Activated CD4-positive, alpha-beta T cell treated with anti-CD3 and anti-CD28 coated beads for 48 hours (primary cell): ENCODE measurements at places on chromosomes 1 and 21.

GRCh38 chr1:165364568-165365133, 8.1 kb upstream of the LMX1A start:
- no peak for DNase-seq

DNA sequence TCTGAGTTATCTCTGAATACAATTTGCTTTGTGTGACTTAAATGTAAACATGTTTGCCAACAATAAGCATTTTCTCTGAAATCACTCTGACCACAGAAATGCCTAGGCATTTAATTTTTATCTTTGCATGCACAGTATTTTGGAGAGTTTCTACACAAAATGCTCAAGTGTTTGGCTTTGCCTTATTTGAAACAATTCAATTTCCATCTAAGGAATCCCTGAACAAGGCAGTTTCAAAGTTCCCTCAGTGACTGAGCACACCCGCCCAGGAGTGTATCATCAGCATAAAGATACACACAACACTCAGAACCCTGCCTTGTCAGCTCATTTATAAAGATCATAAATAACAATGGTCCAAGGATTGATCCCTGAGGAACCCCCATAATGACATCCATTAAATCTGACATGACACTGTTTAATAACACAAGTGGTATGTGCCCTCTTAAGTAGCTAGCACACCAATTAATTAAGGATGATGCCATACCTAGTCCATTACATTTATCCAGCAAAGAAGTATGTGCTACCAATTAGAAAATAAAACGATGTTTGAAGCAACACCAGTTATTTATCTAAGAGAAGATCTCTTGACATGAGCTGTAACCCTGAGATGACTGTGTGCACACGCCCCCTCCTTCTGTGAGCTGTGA, 585.8 kb downstream of the ADGRL2 start:
- no peak for DNase-seq

DNA sequence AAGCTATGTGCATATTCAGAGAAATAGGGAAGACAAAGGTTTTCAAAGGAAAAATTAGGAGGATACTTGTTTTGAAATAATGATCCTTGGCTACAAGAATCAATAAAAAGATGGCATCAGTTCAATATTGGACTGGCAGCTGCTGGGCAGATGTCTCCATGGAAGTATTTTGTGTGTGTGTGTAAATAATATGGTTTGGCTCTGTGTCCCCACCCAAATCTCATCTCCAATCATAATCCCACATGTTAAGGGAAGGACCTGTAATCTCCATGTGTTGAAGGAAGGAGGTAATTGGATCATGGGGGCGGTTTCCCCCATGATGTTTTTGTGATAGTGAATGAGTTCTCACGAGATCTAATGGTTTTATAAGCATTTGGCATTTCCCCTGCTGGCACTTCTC, 40.4 kb upstream of the LRRC7 start:
- no peak for DNase-seq

GRCh38 chr1:238954865-238955264, 431.5 kb upstream of the CHRM3 start:
- no peak for DNase-seq

GRCh38 chr1:202244841-202245261, 51.3 kb downstream of the LGR6 start:
- no peak for DNase-seq

DNA sequence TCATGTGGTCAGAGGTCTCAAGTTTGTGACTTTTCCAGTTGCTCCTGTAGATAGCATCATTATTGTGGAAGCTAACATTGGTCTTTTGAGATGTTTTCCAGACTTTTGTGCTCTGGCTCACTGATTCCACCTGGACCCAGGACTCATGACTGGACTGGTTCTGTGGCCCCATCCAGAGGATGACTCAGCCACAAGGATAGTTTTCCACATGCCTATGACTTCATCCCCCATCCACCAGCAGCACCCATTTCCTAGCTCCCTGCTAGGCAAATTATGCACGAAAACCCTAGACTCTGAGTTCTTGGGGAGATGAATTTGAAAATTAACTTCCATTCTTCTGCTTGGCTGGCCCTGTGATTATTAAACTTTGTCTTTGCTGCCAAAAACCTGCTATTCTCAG, 949.3 kb downstream of the MRPL39 start:
- no peak for DNase-seq

DNA sequence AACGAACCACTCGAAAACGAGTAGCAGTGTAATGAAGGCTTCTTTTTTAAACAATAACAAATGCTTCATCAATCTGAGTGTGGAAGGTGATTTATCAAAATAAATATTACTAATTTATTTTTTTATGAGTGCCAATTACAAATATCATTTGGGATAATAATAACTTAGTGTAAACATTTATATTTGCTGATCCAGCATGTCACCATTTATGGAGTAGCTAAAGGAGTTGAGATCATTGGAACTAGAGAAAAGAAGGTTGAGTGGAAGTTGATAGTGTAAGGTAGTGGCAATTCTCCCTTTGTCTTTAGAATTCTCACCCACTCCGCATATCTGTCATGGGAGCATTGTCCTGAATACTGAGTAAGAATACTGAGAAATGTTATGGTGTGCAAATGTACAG, 67.1 kb upstream of the KIF26B start:
- DNase-seq = no peak

DNA sequence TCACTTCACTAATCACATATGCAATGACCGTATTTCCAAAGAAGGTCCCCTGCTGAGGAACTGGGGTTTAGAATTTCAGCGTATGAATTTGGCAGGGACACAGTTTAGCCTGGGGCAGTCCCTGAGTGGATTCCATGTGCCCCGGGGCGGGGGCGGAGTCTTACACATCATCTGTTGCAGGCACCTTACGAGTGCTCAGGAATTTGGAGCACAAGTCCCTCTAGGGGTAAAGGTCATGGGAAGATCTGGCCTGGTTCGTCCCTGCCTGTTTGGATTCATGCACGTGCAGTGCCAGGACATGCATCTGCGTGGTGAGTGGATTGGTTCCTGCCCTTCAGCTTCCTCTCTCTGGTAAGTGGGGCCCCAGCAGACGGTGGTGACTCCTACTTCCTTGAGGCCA, 208.3 kb upstream of the C1orf174 start:
- DNase-seq = no peak

DNA sequence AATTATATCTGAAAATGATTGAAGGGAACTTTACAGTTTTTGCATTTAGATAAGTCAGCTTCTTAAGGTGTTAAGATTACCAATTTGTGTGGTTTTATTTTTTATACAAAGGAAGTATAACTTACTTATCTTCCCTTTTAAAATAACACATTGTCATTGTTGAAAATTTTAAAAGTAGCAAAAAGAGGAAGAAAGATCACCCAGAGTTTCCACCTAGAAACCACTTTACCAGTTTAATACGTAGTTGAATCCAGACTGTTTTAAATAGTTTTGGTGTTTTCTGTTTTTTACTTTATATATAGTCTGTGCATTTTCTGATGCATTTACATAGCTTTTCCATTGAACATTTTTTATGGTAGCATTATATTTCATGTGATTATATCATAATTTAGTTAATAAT, 6.1 kb downstream of the CCDC18 start:
- no peak for DNase-seq

- DNase-seq = no peak
These were observed 156.9 kb downstream of the LRRC40 start for GRCh38 chr1:70048336-70049094.

DNA sequence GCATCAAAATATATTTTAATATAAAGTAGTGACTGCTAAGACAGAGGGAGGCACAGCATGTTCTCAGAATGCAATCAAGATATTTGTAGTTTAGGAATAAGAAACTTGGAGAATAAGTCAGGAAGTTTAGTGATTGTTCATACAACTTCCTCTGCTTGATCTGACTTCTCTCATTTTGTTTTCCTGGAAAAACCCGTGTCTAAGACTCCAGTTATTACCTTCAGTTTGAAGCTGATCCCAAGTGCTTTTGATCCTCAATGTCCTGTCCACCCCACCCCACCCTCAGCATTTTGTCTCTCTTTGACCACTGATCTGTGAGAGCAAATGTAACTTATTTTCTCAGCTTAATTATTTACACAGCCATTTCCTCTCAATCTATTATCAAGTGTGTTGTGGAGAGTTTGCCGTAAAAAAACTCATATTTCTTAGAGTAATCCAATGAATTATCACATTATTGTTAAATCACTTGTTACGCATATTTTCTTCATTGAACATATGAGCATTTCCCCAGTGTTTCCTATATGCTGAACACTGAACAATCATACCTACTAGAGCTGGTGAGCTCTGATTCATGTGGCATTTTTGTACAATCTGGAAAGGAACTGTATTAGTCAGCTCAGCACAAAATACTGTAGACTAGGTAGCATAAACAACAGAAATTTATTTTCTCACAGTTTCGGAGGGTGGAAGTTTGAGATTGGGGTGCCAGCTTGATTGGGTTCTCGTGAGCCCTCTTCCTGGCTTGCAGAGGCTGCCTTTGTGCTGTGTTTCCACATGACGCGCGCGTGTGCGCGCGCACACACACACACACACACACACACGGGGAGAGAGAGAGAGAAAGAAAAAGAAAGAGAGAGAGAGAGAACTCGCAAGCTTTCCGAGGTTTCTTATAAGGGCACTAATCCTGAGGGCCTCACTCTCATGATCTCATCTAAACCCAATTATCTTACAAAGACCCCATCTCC, 65.5 kb upstream of the DPYD start:
- no peak for DNase-seq

DNA sequence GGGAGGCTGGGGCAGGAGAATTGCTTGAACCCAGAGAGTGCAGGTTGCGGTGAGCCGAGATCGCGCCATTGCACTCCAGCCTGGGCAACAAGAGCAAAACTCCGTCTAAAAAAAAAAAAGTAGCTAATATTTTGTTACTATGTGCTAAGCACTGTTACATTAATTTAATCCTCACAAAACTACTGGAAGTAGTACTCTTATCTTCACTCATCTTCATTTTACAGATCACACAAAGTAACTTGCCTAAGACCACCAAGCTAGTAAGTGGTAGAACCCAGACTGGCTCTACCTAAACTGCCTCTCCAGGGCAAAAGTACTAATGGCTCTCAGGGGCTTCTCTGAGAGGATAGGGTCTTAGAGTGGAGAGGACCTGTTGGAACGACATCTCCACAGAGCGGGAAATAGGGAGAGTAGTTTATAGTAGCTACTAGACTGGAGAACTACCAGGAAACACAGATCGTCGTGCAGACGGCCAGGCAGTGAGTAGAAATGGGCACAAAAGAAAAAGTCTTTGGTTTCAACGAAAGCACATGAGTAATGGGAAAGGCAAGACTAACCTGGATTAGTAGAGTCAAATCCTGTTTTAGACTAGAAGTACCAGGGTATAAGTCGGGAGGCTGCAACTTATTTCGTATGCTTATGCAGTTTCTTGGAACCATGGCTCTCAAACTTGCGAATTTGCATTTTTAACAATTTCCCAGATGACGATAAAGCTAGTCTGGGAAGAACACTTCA, 1.4 kb downstream of the CLCC1 start:
- DNase-seq = no peak

DNA sequence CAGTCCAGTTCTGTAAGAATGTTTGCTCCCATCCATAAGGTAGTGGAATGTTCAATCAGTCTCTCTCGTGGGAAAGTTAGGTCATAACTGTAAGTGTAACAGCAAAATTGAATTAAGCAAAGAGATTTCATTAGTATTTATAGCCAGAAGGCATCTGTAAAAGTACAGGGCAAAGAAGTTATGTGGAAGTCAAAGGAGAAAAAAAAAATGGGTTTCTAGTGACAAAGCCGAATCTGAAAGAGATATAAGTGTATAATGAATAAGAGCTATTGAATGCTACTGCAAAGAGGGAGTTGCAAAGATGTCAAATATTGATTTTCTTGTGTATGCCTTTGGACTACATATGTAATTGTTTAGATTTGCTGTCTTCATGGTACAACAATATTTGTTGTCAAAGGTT, 47.4 kb upstream of the FOXD3 start:
- no peak for DNase-seq
